Head of caudate nucleus (tissue), 42 donors: ENCODE measurements at places on chromosomes 12 and 14.
A peak's percentile ranks its signal among the peaks of the same experiment; 100 is the strongest.

DNA sequence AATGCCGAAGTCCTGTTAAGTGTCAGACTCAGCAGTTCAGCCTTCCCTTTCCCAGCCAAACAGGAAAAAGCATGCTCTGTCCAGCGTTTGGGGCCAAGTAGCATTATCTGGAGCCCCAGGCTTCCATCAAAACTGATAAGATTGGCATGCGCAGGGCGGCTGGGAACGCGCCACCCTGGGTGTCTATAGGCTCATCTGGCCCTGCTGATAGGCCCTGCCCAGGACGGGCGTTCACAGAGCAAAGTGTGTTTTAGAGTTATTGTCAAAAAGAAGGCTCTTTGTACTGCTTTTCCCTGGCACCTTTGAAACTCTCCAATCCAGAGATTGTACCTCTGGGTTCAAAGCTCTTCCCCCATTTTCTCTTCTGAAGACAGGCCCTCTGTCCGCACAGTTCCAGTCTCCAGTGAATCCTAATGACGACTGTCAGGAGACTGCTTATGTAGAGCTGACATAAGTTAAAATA, at the start of gene ART4:
TSS of gene ART4 (minus strand) at position 102 of the 463 bp plus-strand sequence. CDS start 413 bp downstream, outside the sequence.
- no peak for DNase-seq

DNA sequence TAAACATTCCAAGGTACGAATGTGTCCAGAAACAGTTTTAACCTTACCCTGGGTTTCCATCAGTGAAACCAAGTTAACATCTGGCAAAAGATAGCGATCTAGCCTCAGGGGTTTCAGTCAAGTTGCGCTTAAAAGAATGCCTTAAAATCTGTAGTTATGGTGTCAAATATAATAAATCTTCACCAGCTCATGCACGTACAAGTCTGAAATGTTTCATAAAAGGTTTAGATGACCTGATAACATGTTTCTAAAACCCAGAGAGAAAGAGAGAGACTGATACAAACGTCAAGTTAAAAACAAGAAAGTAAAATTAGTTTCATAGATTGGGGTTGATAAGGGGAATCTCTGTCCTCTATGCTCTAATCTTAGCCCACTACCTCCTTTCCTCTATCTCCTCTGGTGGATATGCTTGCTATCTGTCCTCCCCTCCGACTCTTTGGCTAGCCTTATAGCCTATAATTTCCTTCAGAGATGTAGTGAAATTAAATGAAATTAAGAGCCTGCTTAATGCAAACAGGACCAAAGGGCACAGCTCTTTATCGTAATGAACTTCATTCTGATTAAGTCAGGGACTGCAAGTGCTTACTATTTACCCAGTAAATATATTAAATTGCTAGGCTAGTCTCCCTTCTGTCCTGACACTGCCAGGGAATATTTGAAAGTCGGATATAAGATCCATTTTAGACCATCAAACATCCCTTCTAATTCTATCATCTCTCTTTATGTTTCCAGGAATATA, 18.4 kb upstream of the FOS start:
- DNase-seq, result no peak

DNA sequence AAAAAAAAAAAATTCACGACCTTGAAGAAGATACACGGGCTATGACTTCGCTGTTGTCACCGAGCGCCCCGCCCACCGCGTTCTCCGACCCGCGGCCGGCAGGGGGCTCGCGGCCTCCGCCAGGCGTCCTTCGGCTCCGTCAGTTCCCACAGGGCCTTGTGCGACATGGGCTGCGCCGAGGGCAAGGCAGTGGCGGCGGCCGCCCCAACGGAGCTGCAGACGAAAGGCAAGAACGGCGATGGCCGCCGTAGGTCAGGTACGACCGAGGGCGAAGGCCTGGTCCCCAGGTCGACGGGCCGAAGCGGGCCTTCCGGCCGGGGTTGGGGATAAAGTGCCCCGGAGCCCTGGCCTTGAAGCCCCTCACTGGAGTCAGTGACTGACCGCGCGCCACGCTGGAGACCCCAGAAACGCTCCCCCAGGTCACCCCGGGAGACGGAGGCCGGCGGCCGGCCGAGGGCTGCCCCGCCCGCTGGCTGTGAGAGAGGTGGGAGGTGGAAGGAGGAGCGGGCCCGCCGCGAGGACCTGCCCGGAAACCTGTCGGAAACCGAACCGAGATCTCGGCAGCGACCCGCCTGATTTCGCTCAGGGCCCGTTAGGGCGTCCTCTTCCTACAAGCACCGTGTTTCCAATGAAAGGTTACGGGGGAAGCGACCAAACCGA, at the start of gene TXNRD1:
TSS of gene TXNRD1 (plus strand) at position 142 of the 660 bp plus-strand sequence. CDS start at position 166, 24 bp downstream.
- peak; percentile 56 for DNase-seq

DNA sequence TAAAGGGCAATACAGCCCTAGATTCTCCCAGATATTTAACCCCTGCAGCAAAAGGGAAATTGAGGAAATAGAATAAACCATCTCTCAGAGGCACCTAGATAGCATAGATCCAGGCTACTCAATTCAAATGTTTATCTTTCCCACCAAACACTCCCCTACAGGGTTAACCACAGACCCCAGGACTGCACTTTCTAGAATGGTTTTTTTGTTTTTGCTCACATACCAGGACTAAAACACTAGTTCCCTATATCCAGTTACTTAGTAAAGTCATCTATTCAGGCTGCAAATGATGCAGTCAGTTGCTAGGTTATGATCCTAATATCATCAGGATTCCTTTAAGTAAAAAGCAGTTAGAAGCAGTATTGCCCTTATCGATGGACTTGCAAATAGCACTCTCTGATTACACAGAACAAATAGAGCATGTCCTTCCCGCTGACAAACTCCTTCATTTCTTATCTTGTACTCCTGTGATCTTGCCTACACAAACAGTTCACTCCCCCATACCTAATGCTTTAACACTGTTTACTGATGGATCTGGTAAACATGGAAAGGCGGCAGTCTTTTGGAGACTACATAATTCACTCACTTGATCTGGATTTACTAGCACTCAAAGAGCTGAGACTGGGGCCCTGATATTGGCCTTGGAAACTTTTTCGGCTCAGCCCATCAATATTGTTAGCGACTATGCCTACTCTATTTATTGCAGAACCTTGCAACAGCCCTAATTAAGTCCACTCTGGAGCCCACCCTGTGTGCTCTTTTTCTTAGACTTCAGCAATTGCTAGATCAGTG, 257.2 kb upstream of the DIO2 start:
- no peak for DNase-seq

DNA sequence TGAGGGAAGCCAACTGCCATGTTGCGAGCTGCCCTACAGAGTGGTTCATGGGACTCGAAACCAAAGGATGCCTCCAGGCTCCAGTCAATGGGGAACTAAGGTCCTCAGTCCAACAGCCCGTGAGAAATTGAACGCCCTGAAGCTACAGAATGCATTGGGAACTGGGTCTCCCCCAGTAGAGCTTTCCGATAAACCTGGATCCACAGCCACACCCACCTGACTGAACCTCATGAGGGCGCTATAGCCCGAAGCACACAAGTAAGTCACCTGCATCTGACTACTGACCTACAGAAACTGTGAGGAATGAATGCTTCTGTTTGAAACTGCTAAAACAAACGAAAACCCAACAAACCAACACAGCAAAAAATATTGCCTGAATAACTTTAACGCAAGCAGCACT, 1297.7 kb downstream of the AACS start:
- DNase-seq, result no peak

DNA sequence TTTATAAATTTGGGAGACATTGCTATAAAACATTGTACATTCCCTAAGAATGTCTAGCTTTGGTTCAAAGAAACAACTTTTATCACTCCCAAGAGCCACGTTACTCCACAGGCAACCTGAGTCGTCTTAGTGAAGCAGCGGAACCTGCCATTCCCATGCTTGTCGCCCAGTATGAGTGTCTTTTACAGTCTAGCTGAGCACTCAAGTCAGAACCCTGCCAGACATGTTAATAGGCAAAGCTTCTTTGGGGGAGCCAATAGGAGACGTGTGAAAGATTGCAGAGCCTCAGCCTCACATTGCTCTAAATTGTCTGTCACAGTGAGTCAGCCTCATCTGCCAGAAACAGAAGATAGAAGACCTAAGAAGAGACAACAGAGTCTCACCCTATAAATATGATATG, 541.6 kb upstream of the FLRT2 start:
- DNase-seq, result no peak

DNA sequence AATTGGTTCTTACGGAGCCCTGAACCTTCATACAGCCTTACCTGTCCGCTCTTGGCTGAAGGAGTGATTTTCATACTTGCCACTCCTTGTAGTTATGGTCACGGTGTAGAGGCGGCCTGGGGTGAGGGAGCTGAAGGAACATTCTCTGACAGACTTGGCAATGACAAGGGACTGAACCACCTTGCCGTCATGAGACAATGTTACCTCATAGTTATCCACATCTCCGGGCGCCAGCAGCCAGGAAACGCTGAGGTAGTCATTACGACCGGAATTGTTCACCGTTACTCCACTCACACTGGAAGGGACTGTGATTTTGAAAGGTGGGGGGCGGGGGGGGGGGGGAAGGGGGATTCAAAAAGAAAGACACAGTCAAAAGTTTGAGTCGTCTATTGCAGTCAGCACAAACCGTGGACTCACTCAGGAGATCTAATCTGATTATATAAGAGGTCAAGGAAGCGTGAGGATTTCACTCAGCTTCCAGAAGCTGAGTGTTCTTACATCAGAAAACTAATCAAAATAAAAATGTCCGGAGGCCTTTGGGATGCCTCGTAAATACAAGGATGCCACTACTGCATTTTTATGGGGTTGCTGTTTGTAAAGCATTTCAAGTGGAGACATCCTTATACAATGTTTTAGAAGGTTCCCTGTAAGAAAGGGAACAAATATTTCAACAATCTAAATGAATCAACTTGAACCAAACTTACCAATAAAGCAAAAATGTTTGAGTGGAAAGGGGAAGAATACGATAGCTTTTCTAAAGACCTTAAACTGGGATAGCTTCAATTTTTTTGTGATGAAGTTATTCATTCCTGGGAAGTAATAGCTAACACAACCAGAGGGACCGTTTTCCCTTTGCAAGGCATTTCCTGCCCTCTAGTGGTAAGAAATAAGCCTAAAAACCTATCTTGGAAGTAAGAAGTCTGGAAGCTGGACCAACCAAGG, 60.6 kb downstream of the PTPRB start:
- DNase-seq, result no peak

DNA sequence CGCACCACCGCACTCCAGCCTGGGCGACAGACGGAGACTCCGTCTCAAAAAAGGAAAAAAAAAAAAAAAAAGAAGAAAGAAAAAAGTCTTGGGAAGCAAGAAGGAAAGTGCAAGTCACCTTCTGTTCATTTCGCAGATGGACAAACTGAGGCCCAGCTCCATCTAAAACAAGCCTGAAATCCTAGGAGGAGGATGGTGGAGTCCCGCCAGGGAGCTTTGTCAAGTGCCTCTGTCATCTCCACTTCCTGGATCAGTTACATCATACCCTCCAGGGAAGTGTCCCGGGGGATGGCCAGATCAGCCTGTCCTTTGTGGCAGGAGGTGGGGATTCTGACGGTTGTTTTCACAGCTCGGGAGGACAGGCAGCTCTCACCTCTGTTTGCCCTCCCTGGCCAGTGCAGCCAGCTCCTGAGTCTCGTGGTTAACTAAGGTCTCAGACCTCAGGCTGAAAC, 8.7 kb upstream of the SDSL start:
- DNase-seq, result no peak

GRCh38 chr12:46244273-46244915, 24.4 kb downstream of the SLC38A1 start:
- DNase-seq, result no peak

- DNase-seq, result no peak
Observed at GRCh38 chr14:29749327-29749726, 178.3 kb downstream of the PRKD1 start.

- DNase-seq, result no peak
Observed at GRCh38 chr12:3881281-3881950, 8.2 kb upstream of the PARP11 start.

DNA sequence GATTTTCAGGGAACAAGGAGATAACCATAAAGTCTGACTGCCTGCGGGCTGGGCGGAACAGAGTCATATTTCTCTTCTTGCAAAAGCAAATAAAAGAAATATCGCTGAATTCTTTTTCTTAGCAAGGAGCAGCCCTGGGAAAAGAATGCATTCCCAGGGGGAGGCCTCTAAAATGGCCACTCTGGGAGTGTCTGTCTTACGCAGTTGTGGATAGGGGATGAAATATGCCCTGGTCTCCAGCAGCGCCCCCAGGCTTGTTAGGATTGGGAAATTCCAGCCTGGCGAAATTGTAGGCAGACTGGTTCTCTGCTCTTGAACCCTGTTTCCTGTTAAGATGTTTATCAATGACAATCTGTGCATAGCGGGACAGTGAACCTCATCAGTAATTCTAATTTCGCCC, 40.5 kb downstream of the PCNX1 start:
- DNase-seq, result no peak

GRCh38 chr12:66072135-66072534, 58.4 kb downstream of the LLPH start:
- DNase-seq, result no peak

- peak; percentile 36 for DNase-seq
Observed at GRCh38 chr12:93778306-93778705, 101.1 kb downstream of the CRADD start.

DNA sequence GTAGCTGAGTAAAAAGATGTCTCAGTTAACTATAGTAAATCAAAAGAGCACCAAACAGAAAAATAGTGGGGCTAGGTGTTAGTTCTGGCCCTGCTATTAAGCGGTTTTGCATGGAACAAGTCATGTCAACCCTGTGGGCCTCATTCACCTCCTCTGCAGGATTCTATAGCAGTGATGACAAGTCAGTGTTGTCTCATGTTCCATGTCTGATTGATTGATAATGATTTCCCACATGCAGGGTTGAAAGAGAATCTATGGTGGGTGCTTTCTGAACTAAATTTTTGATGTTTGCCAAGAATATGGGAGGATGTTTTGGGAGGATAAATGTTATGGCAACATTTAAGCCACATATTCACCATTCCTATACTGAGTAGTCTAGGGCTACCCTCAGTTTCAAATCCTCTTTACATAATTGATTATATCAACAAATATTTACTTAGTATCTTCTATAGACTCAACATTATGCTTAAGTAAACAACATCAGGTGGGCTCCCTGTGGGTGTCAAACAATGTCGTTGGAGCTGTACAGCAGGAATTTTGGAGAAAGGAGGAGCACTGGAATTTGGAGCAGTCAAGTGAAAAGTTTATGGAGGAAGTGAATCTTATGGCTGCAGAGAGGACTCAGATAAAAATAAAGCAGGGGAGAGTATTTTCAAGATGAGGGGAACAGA, 48.6 kb downstream of the IRAK3 start:
- no peak for DNase-seq

- no peak for DNase-seq
Observed at GRCh38 chr12:101891462-101891971, 14.1 kb downstream of the DRAM1 start.
